Urinary bladder (tissue), 4 donors: ENCODE measurements at places on chromosomes 12 and 14. TPM values are rescaled to one million over a fixed set of nuclear protein-coding genes. Genes with fewer than 3 reads are reported as not detected.

DNA sequence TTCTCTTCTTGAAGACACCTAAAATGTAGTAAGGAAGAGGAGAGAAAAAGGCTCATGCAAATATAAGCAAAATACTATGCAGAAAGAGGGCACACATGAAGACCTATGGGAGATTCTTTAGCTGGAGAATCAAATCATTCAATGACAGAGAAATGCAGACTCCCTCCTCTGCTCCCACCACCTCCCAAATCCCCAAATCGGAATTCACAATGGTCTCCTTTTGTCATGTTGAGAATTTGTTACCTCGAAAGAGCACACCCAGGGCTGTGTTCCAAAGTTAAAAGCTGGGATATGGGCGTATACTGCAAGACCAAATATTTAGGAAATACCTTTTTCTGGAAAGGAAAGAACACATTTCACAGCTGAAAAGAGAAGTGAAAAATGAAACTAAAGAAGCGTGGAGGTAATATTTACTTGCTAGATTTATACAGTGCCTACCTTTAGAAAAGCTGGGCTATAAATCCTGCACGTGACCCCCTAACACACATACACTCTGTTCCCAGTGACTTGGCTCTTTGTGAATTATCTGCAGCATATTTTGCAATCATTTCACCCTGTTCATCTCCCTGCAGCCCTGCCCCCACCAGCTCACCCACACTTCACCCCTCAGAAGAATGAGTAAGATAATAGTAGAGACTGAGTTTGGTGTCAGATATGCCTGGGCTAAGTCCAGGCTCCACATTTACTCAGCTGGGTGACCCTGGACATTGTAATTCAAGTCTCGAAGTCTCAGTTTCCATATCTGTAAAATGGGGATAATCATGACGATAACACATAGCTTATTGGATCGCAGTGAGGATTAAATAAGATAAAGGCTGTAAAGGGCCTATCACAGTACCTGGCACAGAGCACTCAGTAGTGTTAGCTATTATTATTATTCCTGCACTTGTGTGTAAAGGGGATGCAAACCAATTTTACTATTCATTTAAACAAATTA is 2.9 kb upstream of the CACNA1C start:
- no peak for DNase-seq

- DNase-seq = no peak
These were observed 4.3 kb downstream of the TMEM106C start for GRCh38 chr12:47967461-47968321.

Gene ENDOU
- polyA plus RNA-seq = 1.4 TPM

DNA sequence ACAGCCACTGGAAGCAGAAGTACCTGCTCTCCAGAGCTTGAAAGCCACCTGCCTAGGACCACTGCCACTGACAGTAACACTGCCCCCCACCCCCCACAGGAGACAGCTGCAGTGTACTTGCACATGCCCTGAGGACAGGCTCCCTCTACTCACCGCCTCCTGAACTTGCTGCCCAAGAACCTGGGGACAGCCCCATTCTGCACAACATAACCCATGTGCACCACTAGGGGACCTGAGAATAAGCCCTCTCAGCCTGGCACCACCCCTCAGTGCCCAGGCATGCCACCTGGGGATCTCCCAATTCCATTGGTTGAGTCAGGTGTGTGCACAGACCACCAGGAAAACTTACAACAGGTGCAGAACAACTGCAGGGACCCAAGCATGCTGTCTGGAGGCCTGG is 67.1 kb upstream of the KIF21A start:
- no peak for DNase-seq

DNA sequence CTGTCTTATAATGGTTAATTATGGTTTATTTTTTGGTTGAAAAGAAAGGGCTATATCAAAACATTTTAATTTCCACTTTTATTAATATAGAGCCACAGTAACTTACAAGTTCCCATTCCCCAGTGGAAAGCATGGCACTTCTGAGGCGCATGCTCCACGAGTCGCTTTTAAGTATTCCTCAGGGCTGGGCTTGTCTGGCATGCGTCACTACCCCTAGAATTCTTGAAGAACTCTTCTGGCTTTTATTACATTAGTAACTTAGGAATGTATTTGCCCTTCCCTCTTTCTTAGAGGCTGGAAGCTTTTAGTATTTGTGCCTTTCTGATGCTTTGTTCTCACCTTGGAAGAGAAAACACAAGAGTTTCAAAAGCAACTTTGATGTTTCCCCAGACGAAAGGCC is 81.1 kb downstream of the ESR2 start:
- no peak for DNase-seq

Gene CFAP73
- polyA plus RNA-seq = 0.39 TPM

GRCh38 chr12:11228296-11228879 is 41.1 kb downstream of the PRB3 start:
- no peak for DNase-seq

Gene GRIN2B
- under 0.01 TPM for polyA plus RNA-seq

Gene ERP27
- polyA plus RNA-seq = 1.8 TPM

DNA sequence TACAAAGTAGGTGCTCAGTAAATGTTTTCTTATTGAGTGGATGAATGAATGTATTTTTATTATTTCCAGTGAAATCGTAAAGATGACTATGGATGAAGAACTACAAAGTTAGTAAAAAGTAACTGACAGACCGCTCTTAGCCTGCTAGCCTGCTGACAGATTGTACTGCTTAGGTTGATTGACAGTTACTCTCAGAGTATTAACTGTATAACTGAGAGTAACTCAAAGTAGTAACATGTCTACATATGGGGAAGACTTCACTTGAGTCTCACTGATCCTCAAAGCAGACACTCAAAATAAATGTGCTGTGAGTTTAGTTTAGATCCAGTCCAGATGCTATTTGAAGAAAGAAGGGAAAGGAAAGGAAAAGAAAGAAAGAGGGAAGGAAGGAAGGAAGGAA is 272.3 kb upstream of the AMIGO2 start:
- no peak for DNase-seq

Gene SUOX
- polyA plus RNA-seq = 31.3 TPM

- no peak for DNase-seq
These were observed 146.1 kb upstream of the NOS1 start for GRCh38 chr12:117507548-117507947.

GRCh38 chr14:78921856-78922255 is 751.7 kb downstream of the NRXN3 start:
- DNase-seq = no peak

GRCh38 chr12:109947521-109947920 is 47.4 kb downstream of the TCHP start:
- no peak for DNase-seq

DNA sequence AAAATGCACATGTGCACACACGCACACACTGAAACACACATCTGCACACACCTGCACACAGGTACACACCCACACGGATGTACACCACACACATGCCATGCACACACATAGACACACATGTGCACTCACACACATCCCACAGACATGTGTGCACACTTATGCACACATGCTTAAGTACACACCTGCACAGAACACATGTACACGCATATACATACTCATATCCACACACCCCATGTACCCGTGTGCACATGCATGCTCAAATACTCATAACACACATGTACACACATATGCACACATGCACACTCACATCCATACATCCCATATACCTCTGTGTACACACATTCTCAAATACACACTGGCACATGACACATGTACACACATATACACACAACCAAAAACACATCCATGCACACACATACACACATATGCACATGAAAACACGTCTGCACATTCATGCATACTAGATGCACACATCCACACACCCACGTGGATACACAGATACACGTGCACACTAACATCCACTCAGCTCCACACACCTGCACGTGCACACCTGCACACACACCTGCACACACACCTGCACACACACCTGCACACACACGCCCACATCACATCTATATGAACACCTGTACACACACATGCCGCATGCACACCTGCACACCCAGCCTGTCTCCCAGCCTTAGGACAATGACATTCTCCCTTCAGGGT is 336.7 kb downstream of the ADGRD1 start:
- no peak for DNase-seq

- DNase-seq = no peak
These were observed 31.2 kb downstream of the TMEM132C start for GRCh38 chr12:128298091-128298748.

- no peak for DNase-seq
These were observed 244.1 kb downstream of the AEBP2 start for GRCh38 chr12:19683178-19683927.
